ENCODE measurements at places on chromosomes 4 and X.

- peak; percentile 42 for DNase-seq
Observed at GRCh38 chr4:128565565-128566186, 243.8 kb upstream of the JADE1 start.

DNA sequence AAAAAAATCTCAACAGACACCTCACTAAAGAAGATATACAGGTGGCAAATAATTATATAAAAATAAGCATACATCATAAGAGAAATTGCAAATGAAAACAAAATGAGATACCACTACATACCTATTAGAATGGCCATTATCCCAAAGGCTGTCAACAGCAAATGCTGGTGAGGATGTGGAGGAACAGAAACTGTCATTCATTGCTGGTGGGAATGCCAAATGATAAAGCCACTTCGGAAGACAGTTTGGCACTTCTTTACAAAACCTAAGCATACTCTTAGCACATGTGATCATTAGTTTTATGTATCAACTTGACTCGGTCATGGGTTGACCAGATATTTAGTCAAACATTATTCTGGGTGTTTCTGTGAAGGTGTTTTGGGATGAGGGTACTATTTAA is 13.5 kb upstream of the MANBA start:
- DNase-seq, result no peak

- no peak for DNase-seq
Observed at GRCh38 chr4:4803216-4803911, 56.1 kb upstream of the MSX1 start.

- peak; percentile 60 for DNase-seq
Observed at GRCh38 chrX:2627272-2627867, 63.7 kb upstream of the CD99 start.

- no peak for DNase-seq
Observed at GRCh38 chr4:112214390-112215264, 17.0 kb upstream of the AP1AR start.

- no peak for DNase-seq
Observed at GRCh38 chr4:109079201-109079600, 223.3 kb downstream of the COL25A1 start.

GRCh38 chrX:44484607-44485146 is 58.0 kb downstream of the FUNDC1 start:
- DNase-seq, result no peak

All from activated CD4-positive, alpha-beta memory T cell treated with anti-CD3 and anti-CD28 coated beads for 36 hours (primary cell).